CD8-positive, alpha-beta T cell (primary cell): ENCODE measurements at places on chromosomes 7 and 10.

DNA sequence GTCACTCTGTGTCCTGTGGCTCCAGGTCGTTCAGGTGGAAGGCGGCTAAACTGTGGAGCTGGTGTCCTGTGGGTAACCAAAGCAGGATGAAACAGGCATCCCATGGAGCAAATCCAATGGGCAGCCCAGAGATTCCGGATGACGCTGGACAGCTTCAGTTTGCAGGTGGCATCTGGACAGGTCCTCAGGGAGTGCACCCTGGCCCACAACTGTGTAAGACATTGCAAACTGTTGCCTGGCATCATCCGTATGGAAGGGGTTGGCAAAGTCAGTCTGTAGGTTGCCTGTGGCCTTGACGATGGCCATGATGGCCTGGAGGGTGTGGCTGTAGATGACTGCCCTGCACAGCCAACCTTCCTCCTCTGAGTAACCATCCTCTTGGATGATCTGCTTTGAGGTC lies 35.5 kb downstream of the RPS24 start:
- no peak for DNase-seq

GRCh38 chr7:74017125-74017524 lies 10.8 kb upstream of the ELN start:
- DNase-seq, result no peak

DNA sequence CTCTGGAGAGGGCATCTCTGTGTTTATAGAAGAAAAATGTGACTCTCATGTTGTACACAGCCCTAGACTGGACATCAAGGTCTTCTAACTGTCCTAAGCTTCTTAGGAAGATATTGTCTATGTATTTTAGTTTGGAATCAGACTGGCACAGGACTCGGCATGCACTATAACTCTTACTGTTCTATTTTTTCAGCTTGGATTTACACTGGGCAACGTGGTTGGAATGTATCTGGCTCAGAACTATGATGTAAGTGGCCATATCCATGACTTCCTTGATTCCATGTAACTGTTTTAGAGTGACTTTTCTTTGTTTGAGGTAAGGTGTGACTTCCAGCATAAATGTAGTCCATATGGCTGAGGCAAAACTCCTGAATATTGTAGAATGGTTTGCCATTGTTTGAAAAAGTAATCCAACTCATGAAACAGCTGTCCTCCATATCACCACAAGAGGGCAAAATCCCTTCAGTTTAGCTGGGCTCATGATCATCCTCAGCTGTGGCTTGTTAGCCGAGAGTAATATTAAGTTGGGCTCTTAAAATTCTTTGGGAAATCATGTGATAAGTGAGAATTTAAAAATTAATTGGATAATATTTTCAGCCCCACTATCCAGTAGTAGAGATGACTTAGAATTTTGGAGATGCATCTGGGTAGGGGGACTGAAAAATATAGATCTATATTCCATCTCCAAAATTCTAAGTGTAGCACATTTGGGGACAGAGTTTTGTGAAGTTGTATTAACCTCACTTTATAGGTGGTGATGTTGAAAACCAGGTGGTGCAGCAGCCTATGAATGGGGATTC lies 10.4 kb downstream of the STMP1 start:
- DNase-seq, result no peak

DNA sequence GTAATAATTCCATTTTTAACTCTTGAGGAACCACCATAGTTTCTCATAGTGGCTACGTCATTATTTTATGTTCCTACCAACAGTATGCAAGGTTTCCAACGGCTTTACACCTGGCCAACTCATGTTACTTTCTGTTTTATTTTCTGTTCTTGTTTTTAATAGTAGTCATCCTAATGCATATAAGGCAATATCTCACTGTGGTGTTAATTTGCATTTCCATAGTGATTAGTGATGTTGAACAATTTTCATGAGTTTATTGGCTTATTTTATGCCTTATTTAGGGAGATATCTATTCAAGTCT lies 465.5 kb upstream of the KLF6 start:
- DNase-seq, result no peak

GRCh38 chr10:32379318-32379949 lies 32.5 kb upstream of the EPC1 start:
- DNase-seq, result no peak
